ENCODE measurements at places on chromosomes 6 and 20.

DNA sequence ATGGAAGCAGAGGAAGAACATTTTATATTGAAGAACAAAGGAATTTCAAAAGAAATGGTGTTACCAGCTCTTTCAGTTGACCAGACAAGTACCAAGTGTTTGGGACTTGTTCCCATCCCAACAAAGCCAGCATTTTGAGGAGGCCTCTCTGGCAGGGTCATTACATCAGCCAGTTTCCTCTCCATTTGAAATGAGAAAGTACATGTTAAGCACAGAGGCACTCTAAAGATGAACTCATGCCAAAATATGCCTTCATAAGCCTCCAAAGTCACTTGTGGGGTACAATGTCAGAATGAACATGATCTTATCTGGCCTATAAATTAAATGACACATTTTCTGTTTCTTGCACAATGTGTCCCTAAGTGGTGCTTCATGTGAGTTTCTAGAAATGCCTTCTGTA is 223.9 kb downstream of the PRL start:
- DNase-seq = no peak

GRCh38 chr20:10006447-10007090 is 28.2 kb upstream of the ANKEF1 start:
- no peak for DNase-seq

GRCh38 chr6:72626126-72626525 is 4.3 kb downstream of the KCNQ5 start:
- no peak for DNase-seq

GRCh38 chr20:38617830-38618196 is 16.2 kb downstream of the ARHGAP40 start:
- no peak for DNase-seq

- DNase-seq = no peak
These were observed 54.2 kb downstream of the KLHL31 start for GRCh38 chr6:53611342-53611741.

DNA sequence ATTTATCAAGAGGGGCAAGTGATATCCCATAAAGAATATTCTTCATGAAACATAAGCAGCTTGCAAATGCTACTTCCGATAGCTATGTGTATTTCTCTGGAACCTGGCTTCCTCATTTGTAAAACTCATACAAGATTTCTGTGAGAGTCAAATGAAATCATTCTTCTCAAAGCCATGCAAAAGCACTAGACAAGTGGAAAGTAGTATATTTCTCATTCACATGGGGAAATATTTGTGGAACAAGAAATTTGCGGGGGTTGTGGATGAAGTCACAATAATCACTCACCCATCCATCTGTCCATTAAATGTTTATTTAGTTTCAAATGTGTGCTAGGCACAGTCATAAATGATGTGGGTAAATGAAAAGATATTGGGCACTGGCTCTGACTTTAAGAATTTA is 150.5 kb downstream of the IPCEF1 start:
- DNase-seq = no peak

DNA sequence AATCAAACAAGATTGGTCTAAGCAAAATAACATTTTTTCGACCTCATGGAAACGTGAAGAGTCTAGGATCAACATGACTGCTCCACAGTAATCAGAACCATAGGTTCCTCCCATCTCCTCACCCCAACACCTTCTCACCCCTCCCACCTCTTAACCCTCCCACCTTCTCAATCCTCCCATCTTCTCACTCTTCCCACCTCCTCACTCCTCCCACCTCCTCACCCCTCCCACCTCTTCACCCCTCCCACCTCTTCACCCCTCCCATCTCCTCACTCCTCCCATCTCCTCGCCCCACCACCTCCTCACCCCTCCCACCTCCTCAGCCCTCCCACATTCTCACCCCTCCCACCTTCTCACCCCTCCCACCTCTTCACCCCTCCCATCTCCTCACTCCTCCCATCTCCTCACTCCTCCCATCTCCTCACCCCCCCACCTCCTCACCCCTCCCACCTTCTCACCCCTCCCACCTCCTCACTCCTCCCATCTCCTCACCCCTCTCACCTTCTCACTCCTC is 567.4 kb downstream of the C6orf118 start:
- no peak for DNase-seq

DNA sequence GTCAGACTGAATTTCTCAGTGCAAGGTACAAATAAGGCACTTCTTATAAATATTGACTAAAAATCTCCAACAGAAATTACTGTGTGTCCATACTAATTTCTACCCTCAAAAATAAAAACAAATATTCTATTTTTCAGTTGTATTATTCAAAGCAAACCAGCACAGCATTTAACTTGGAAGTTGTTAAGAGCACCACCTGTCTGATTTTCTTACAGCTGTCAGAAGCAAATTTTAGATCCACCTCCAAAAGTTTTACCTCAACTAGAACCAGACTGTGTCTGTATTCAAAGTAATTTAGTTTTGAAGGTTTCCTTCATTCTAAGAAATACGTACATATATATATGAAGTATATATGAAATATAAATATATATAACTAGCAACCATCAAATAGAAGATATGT is 1.2 kb downstream of the TRDN start:
- no peak for DNase-seq

DNA sequence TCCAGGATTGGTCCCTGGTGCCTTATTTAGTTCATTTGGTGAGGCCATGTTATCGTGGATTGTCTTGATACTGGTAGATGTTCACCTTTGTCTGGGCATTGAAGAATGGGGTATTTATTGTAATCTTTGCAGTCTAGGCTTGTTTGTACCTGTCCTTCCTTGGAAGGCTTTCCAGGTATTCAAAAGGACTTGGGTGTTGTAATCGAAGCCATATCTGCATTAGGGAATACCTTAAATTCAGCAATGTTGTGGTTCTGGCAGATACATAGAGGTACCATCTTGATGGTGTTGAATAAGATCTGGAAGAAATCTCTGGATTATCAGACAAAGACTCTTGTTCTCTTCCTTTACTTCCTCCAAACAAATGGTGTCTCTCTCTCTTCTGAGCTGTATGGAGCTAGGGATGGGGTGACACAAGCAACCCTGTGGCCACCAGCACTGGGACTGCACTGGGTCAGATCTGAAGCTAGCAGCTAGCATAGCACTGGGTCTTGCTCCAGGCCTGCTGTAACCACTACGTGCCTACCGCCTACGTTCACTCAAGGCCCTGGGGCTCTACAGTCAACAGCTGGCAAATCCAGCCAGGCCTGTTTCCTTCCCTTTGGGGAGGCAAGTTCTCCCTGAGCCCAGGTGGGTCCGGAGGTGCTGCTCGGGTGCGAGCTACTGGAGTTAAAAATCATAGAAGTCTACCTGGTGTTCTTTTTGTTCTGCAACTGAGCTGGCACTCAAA is 261.1 kb upstream of the CITED2 start:
- DNase-seq = no peak

- DNase-seq = no peak
These were observed 528.4 kb downstream of the COL12A1 start for GRCh38 chr6:74677463-74677862.

- DNase-seq = no peak
These were observed 35.9 kb downstream of the DUSP22 start for GRCh38 chr6:328136-328670.

- DNase-seq = no peak
These were observed 87.8 kb downstream of the CDH26 start for GRCh38 chr20:60046011-60046413.

DNA sequence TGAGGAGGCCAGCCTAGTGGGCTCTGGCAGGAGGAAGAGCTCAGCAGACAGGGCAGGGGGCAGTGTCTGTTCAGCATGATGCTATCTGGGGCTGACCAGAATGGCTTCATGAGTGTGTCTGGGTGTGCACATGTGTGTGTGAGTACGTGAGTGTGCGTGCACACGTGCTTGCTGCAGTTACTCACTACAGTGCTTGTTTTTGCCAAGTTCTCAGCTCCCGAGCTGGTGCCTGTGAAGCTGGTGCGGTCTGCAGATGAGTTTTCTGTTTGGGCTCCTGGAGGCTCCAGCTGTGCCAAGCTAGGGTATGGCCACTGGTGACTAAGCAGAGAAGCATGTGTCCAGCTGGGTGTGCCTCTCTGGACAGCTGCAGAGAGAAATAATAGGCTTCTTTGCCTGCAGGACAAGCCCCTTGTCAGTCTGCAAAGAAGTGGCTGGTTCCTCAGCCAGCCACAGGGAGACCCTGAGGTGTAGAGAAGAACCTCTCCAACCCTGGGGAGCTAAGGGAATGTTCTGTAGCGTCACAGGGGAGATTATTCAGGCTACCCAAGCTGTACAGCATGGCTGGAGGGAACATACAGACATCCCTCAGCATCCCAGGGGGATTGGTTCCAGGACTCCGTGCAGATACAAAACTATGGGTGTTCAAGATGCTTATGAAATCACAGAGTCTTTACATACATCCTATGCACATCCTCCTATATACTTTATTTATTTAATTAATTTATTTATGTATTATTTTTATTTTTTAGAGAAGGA is 40.2 kb upstream of the FAM50B start:
- no peak for DNase-seq

DNA sequence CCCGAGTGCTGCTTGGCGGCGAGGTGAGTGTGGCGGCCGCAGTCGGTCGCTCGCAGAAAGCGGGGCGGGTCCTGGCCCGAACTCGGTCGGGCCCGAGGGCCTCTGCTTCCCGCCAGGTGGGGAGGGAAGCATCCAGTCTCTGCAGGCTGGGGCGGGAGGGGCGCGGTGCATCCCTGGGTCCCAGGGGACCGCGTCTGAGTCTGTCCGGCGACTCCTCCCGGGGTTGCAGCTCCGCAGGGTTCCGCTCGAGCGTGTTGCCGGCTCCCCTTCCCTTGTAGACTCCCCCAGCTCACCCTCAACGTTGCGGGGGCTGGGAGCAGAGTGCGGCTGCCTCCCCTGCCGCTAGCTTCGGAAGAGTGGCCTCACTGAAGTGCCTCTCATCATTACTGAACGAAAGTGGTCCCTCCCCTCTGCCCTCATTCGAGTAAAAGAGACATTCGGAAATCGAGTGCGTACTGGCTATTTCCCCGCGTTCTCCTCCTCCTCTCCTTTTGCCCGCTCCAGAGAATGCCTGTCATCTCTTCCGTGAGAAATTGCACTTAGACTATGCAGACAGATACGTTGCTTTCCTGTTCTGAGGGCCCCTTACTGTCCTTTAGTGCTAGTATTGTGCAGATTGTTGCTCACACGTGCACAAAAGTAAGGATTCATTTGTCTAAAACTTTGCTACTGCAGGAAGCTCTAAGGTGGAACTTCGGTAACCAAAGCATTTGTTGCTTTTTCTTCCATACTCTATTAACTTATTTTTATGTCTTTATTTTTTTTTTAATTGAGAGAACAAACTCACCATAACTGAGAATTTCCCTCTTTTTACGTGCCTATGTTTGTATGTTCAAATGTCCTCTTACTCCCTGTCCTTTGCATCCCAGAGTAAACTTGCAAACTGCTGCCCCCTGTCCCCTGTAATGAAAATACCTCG is 751 bp downstream of the MAP3K4 start:
- DNase-seq = peak; percentile 43

GRCh38 chr20:10661261-10661660 is 12.5 kb downstream of the JAG1 start:
- DNase-seq = no peak

GRCh38 chr20:5687884-5688283 is 62.3 kb upstream of the SHLD1 start:
- no peak for DNase-seq

DNA sequence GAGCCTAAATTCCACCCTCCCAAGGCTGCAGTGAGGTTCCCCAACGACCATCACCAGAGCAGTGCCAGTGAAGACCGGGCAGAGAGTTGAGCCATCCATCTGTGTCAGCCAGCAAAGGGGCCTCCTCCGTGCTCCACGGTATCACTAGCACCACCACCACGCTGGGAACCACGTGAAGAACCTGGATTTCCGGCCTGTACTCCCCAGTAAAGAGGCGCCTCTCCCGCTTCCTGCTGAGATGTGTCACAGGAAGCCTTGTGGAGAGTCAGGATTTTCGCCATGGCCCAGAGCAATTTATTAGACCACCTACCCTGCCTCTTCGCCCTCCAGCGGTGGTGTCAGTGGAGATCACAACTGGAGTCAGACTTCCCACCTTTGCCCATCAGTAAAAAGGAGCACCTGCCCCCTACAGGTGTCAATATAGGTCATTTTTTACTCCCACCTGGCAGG is 28.8 kb downstream of the CPXM1 start:
- no peak for DNase-seq

DNA sequence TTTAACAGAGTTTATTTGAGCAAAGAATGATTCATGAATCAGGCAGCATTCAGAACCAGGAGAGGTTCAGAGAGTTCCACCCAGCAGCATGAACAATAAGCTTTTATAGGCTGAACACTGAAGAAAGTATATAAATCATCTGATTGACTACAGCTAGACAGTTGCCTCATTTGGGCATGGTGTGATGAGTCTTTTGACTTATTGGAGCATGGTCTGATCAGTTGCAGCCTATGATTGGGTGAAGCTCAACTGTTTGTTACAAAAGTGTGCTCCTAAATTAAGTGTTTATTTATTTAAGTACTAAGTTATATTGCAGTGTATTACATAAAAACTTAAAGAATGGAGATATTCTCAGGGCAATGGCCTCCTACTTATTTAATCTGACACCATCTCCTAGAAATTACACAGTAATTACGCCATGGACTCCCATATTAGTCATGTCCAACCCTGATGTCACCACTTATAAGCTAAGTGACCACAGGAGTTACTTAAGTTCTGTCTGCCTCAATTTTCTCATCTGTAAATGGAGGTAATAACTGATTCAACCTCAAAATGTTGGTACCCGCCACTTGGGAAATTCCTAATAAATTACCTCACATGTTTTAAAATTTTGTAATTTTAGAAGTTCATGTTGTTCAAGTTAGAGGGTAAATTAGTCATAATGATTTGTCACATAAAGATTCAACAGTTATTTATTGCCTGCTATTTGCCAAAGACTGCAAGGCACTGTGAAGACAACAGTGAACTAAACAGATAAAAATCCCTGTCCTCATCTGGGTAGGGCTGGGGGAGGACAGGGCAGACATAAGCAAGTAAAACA is 15.2 kb upstream of the ROS1 start:
- DNase-seq = no peak

DNA sequence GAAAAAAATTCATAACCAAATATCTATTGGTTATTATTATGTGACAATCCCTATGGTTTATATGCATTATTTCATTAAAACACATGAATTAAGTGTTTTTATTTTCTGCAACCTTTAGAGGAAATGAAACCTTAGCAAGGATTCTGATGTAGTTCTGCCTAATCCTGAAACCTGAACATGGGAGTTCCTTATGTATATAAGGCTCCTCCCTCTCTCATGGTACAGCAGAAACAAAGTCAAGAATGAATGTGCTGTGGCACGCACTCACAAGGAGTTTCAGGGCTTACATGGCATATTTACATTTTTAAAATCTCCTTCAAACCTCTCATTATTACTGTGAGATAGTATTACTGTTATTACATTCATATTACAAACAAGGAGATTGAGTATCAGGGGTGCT is 426.4 kb upstream of the CITED2 start:
- no peak for DNase-seq

DNA sequence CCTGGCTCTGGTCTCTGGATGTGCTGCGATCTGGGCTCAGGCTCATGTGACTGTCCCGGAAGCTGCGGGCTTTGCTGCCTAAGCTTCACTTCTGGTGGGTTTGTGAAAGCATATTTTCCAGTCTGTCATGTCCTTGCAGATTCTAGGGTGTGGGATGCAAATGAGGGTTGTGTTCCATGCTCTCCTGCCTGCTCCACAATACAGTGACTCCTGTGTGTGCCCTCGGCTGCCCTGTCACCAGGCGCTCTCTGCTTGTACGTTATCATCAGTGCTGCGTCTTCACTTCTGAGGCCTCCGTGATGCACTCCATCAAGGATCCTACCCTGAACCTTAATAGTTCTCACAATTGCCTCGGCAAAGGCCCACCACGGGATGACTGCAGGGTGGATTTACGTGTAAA is 84.2 kb downstream of the TTLL2 start:
- no peak for DNase-seq

- no peak for DNase-seq
These were observed 44.1 kb upstream of the RIN2 start for GRCh38 chr20:19713822-19714578.

- no peak for DNase-seq
These were observed 39.3 kb downstream of the LRRC1 start for GRCh38 chr6:53834132-53834531.

All from CD4-positive, alpha-beta T cell treated with Interleukin-12 subunit alpha and Interleukin-12 subunit beta, for 1 hour (primary cell).